Pons (tissue), 1 donor: ENCODE measurements at places on chromosomes 1 and 21.
A peak's percentile ranks its signal among the peaks of the same experiment; 100 is the strongest.

- no peak for DNase-seq
These were observed 5.7 kb downstream of the LRRC3 start for GRCh38 chr21:44461005-44461404.

- no peak for DNase-seq
These were observed 88.5 kb downstream of the BEND5 start for GRCh38 chr1:48688102-48688760.

- DNase-seq: peak; percentile 73
These were observed 6.7 kb upstream of the HUNK start for GRCh38 chr21:31866077-31866511.

DNA sequence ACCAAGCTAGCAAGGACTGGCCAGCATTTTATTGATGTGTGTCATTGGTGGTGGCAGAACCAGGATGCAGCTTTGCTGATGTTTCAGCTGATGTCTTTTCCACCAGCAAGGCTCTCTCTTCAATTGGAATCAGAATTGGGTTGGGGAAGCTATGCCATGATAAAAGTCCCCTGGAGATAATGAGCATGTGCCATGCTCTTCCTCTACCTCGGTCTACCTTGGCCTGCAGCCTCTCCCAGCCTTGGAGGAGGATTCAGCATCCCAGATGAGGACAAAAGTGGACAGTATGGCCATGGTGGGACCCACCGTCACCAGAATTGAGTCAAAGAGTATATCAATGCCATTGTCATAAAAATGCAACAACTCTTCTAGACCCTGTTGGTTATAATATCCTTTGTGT lies 8.6 kb downstream of the AVPR1B start:
- no peak for DNase-seq

GRCh38 chr1:160009081-160009480 lies 22.7 kb downstream of the PIGM start:
- DNase-seq: no peak

- no peak for DNase-seq
These were observed 118.1 kb downstream of the SYT2 start for GRCh38 chr1:202592146-202592545.

GRCh38 chr1:217630711-217631591 lies at the start of the genes GPATCH2 and SPATA17:
Gene GPATCH2, minus strand, starts transcription at chr1:217631090. Its CDS starts 119 bp downstream, at chr1:217630971.
Gene SPATA17, plus strand, starts transcription at chr1:217631344. Its CDS starts 35 bp downstream, at chr1:217631379.
- DNase-seq: peak; percentile 87

DNA sequence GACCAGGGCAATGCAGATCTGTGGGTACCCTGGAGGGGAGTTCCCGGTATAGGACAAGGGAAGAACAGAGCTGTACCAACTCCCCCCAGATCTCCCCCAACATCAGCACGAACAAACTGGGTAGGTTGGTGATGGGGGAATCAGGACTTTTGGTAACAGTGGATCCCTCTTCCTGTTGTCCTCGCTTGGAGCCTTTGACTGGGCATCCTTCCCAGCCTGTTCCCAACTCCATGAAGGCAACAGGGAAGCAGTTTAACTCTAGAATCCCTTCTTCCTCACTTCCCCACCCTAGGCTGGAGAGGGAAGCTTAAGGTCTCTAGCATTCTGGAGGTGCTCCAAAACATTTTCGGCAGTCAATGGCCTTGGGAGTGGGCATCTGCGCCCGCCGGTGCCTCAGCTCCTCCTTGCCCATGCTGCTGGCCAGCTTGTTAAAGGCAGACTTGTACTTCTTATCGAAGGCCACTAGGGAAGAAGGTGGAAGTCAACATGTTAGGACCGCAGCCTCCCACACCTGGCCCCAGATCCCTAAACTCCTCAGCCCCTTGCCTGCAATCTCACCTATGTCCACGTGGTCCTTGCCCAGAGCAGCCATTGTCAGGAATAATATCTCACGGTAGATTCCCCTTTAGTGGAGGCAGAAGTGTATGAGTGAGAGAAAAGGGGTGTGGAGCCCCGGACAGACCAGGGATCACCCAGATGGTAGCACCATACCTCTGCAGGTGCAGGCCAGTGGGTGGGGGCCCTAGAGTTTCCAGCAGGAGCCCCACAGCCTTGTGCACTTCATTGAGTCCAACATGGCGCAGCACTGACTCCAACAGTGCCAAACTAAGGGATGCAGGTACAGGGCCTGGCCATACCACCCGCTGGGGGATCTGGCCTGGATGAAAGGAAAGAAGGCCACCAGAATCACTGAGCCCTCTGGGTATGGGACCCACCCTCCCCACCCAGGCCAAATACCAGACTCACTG lies 7.5 kb upstream of the GATAD2B start:
- DNase-seq: peak; percentile 41

DNA sequence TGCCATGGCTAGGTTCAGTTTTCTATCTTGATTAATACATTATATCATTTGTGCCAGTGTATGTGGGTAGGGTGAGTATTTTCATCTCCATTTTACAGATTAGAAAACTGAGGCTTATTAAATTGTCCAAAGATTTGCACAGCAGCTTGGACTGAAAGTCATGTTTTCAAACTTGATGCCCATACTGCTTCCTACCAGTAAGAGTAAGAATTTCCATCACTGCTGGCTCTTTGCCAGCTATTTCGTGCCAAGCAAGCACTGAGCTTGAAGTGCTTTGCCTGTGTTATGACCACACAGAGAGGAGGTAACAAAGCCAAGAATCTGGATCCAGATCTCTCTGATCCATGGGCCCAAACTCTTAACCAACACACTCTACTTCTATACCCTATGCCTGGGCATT lies 295.0 kb downstream of the VAV3 start:
- no peak for DNase-seq

- DNase-seq: no peak
These were observed 8.4 kb downstream of the PANK4 start for GRCh38 chr1:2517966-2518365.
